ENCODE measurements at places on chromosomes 5 and 9. TPM values are rescaled to one million over a fixed set of nuclear protein-coding genes. Genes with fewer than 3 reads are reported as not detected.

The PCDHB16 gene
- 5.8 TPM for total RNA-seq

The ADAMTSL1 gene
- 27.2 TPM for total RNA-seq

The TBCA gene
- 133 TPM for total RNA-seq

The TGFBR1 gene
- total RNA-seq = 66.7 TPM

The RNF183 gene
- not detected for total RNA-seq

The TRIM7 gene
- 1.6 TPM for total RNA-seq
